ENCODE measurements at places on chromosomes 12 and 14.

- DNase-seq, result no peak
Observed at GRCh38 chr12:21659383-21659782, 1.7 kb upstream of the LDHB start.

- peak; percentile 92 for DNase-seq
Observed at GRCh38 chr12:70576341-70577282, 60.6 kb downstream of the PTPRB start.

DNA sequence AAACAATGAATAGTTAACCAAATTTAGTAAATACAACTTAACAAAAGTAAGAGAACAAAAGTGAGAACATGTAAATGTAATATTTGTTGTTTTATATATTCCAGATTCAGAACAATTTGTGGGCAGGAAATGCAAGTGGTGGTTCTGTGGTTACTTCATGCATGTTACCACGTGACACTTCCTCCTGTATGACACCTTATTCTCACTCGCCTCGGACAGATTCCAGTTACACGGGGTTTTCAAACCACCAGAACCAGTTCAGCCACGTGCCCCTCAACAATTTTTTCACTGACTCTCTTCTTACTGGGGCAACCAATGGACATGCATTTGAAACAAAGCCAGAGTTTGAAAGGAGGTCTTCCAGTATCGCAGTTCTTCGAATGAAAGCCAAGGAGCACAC lies 21.0 kb downstream of the ALX1 start:
- DNase-seq, result no peak

- DNase-seq, result no peak
Observed at GRCh38 chr12:128755566-128755965, 68.2 kb downstream of the SLC15A4 start.

DNA sequence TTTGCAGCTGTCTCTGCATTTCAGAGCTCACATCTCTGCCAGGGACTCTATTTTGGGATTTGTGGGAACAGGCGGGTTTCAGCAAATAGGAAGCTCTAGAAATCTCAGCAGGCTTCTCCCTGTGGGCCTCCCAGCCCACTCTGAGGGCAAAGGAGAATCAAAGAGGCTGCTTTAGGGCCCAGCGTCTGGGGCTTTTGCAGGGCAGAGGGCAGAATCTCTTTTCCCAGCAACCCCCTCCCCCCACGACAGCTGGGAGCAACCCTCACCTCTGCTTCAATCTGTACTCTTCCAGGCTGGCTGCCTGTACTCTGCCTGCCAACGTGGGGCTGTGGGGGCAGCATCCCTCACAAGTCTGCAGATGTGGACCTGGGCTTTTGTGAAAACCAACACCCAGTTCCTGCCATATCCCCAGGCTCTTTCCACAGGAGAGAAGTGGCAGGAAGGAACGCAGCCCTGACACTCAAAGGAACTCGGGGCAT lies 529.6 kb upstream of the TBX3 start:
- no peak for DNase-seq

- no peak for DNase-seq
Observed at GRCh38 chr14:101865288-101865687, 99.1 kb upstream of the DYNC1H1 start.

DNA sequence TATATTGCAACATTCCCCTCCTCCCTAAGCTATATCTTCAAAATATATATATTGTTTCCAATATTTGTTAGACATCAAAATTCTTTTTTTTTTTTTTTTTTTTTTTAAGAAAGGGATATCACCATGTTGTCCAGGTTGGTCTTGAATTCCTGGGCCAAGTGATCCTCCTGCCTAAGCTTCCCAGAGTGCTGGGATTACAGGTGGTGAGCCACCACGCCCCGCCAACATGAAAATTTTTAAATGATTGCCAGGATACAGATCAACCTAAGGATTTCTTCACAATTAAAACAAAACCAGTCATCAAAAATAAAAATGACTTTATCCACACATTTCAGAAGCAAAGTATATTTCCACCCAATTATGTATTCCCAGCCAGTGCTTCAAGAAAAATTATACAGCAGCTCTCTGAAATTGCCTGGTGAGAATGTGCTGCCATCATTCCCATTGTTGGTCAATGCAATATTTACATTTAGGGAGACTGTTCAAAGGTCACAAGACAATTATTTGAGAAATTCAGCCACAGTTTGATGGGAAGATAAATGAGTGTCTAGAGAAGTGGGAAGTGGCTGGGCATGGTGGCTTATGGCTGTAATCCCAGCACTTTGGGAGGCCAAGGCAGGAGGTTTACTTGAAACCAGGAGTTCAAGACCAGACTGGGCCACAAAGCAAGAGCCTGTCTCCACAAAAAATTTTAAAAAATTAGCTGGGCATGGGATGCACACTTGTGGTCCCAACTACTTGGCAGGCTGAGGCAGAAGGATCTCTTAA lies 141.7 kb upstream of the AMIGO2 start:
- DNase-seq, result no peak

- no peak for DNase-seq
Observed at GRCh38 chr14:100626614-100627013, 39.4 kb upstream of the BEGAIN start.

DNA sequence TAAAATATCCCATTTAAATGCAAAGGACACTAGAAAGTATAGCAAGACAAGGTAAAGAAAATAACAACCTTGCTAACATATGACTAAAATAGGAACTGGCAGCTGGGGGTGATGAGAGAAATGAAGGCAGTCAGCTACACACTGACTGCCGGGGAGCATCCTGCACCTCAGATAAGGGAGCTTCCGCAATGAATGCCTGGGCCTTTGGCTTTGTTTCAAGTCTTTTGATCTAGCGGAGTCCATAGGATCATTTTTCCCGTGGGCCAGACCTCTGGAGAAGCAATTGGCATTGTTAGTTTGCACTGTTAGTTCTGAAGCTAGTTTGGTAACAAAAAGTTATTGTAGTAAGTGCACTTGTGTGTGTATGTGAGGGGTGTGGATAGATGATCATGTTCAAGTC lies 639.9 kb downstream of the DIO2 start:
- DNase-seq, result peak; percentile 20

DNA sequence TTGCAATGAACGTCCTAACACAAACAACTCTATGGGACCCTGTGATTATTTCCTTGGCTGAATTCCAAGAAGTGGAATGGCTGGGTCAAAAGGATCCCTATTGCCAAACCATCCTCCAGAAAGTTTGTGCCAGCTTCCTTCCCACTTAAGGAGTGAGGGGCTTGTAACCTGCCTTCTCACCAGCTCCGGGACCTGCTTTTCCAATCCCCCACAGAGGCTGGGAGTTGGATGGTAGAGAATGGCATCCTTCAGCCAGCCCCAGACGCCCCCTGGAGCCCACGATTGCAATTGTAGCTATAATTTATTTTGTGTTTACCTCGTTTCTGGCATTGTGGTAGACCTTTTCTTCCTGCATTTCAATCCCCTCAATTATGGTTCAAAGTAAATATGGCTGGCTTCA lies 9.7 kb upstream of the ZDHHC22 start:
- peak; percentile 29 for DNase-seq

DNA sequence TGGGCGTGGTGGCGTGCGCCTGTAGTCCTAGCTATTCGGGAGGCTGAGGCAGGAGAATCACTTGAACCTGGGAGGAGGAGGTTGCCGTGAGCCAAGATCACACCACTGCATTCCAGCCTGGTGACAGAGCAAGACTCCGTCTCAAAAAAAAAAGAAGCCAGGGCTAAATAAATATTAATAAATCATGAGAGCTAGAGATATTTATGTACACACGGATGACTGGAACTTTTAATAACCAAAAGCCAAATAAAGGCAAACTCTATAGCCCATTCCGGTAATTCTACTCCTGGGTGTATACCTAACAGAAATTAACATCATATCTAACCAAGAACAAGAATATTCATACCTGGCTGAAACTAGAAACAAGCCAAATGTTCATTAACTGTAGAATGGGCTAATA lies 7.7 kb upstream of the TRAFD1 start:
- no peak for DNase-seq

DNA sequence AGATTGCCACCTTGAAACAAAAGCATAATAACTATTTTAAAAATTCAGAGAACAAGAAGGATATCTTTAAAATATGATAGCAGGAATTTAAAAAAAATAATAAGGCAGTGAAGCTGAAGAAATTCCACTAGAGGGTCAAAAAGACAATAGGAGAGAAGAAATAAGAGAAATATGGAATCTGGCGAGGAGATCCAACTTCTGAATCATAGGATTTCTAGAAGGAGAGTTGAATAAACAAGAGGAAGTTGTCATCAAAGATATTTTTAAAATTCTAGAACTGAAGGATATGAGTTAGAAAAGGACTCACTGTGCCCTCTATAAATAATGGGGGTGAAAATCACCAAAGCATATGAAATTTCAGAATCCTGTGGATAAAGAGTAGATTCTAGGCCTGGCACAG lies 26.8 kb upstream of the TOMM20L start:
- peak; percentile 58 for DNase-seq

DNA sequence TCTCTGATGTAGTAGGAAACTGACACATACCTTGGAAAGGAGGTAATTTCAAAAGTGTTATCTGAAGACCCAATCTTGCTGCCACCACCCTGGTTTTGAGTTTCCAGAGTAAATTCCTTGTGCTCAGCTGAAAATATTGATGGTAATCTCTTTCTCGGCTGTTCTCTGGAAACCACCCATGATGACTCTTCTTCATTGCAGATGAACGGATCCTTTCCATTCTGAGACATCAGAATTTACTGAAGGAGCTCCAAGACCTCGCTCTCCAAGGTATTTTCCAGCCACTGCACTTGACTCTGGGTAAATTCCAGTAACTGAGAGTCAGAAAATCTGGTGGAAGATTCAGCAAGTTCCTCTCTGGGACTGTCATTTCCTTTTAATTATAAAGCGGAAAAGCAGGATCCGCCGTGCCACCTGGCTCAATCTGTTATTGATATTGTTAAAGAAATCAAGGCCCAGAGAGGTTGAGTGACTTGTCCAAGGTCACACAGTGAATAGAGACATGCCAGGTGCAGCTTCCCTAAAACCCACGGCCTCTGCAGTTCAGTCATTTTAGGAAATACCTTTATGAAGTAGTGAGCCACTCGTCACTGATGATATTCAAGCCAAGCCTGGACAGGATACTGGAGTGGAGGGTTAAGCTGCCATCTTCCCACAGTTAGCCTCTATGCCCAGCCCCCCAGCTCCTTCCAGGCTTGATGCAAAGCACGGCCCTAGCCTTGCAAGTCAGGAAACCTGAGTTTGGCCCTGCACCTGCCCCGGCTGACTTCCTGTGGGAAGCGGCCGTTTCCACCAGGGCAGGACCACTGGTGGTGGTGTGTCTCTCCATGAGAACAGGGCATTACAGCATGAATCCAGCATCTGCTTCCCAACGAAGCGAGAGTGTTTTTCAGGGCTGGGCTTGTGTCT lies 4.7 kb downstream of the CHGA start:
- DNase-seq, result no peak

GRCh38 chr14:90288651-90289355 lies 32.5 kb downstream of the PSMC1 start:
- DNase-seq, result no peak
